ENCODE measurements at places on chromosomes 4 and X. TPM values are rescaled to one million over a fixed set of nuclear protein-coding genes. Genes with fewer than 3 reads are reported as not detected.

DNA sequence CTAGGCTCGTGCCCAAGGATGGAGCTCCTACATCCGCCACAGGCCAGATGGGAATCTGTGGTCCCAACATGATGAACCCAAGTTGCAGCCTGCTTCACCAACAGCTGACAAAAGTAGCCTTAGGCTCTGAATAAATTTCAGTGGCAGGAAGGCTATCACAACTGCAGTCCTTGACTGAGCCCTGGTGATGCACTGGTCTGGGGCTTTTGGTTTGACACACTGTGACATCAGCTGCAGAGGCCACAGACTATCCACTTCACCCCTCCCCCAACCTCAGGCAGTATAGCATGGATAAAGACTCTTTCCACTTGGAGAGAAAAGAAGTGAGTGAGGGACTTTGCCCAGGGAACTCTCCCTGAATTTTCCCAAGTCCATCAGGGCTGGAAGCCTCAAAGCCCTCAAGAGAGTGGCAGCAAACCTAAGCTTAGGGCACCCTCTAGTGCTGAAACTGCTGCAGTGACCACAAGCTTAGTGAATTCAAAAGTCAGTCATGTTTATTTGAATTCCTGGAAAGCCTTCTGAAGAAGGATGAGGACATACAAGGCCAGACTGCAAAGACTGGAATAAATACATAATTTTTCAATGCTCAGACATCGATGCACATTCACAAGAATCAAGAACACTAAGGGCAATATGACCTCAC is 135.0 kb upstream of the TENT5D start:
- no peak for DNase-seq
- no peaks in the 10 kb centered on the region for H3K4me1 ChIP-seq
- H3K4me3 ChIP-seq = no peak overlapping the region
- no peaks in the 10 kb centered on the region for H3K36me3 ChIP-seq
- no peaks in the 10 kb centered on the region for H3K27me3 ChIP-seq
- H3K27ac ChIP-seq = no peak overlapping the region

- H3K4me3 ChIP-seq = no peak overlapping the region
- H3K36me3 ChIP-seq = no peaks in the 10 kb centered on the region
- H3K27ac ChIP-seq = no peak overlapping the region
- H3K27me3 ChIP-seq = no peaks in the 10 kb centered on the region
These were observed 108.0 kb upstream of the TLL1 start for GRCh38 chr4:165765053-165765452.

- no peaks in the 10 kb centered on the region for H3K27me3 ChIP-seq
- no peak for DNase-seq
- H3K27ac ChIP-seq = no peak overlapping the region
- H3K4me3 ChIP-seq = no peak overlapping the region
These were observed 25.3 kb upstream of the CT45A1 start for GRCh38 chrX:135688137-135688536.

DNA sequence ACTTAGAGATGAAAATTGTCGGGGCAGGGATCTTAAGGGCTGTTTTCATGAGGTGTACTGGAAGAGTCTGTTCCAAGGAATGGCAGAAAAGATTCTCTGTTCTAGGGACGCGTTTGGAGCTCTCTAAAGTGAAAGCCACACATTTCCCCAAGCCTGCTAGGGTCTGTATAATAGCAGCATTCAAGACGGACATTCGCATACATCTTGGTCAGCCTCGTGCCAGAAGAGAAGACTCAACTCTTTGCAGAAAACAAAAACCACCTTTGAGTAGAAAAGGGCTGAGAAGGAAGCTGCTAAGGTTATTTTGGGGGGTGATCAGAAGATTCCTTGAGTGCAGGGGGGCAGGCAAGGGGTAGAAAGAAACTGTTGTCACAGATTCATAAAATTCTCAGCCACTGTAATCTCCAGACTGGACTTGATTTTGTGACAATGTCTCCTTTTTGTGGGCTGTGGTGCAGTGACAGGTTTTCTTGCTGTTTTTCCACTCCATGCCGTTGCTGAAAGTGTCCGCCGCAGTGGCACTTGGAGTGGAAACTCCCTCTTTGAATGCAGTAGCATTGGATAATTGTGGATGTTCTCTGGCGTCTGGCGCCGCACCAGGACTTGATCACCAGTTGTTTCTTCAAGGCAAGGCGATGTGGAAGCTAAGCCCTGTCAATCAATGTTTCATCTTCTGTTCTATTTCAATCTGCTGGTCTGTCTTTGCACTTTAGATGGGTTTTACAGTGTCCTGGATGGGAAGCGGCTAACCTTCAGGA is 2.9 kb downstream of the GYG2 start:
- no peak overlapping the region for H3K4me3 ChIP-seq
- H3K27me3 ChIP-seq = no peaks in the 10 kb centered on the region
- no peak for DNase-seq
- peaks cover 18% of the 10 kb centered on the region for H3K4me1 ChIP-seq
- no peaks in the 10 kb centered on the region for H3K36me3 ChIP-seq
- no peak overlapping the region for H3K27ac ChIP-seq

DNA sequence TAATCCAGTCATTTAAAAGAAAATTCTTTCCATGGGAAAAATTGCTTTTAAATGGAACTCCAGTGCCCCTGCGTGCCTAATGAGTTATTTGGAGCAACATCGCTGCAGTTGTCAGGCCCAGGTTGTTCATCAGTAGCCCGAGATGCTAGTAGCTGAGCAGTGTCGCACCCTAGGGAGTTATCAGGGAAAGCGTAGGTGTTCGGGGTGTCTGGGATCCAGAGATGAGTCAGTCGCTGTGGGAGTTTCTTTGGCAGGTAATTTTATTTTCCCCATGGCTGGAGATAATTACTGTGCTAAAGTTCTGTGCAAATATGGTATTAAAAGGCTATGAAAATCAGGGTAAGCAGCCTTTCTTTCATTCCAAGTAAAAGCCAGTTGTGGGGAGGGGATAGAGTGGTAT is 49.4 kb downstream of the ANXA3 start:
- H3K4me1 ChIP-seq = no peaks in the 10 kb centered on the region
- H3K36me3 ChIP-seq = no peaks in the 10 kb centered on the region
- H3K27me3 ChIP-seq = no peaks in the 10 kb centered on the region
- DNase-seq = no peak
- no peak overlapping the region for H3K27ac ChIP-seq

DNA sequence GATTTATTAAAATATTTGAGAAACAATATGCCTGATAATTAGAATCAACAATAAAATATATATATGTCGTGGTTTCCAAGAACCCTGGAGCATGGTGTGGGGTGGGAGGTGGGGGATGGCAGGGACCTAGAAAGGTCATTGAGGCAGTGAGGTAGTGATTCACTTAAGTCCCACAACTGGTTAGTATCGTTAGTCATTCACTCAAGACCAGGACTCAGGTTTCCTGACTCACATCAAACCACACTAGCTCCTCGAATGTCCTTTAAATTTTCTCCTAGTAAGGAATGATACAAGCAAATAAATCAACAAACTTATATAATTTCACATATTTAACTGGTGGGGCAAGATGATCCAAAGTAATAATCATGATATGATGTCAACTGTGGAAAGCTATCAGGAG is 158.8 kb upstream of the AADAT start:
- no peak for DNase-seq
- H3K27ac ChIP-seq = no peak overlapping the region
- H3K4me3 ChIP-seq = no peak overlapping the region
- no peaks in the 10 kb centered on the region for H3K27me3 ChIP-seq

The FAM47A gene
- not detected for total RNA-seq

- H3K36me3 ChIP-seq = no peaks in the 10 kb centered on the region
- H3K4me1 ChIP-seq = peaks cover 7% of the 10 kb centered on the region
- no peaks in the 10 kb centered on the region for H3K27me3 ChIP-seq
These were observed 968 bp downstream of the GPRIN3 start for GRCh38 chr4:89306486-89307177.

The FRMPD3 gene
- 0.06 TPM for total RNA-seq

The CENPVL3 gene
- not detected for total RNA-seq

GRCh38 chr4:109298279-109299010 is 4.0 kb downstream of the COL25A1 start:
- DNase-seq = no peak
- no peak overlapping the region for H3K4me3 ChIP-seq
- no peaks in the 10 kb centered on the region for H3K36me3 ChIP-seq
- H3K4me1 ChIP-seq = peaks cover 21% of the 10 kb centered on the region
- no peaks in the 10 kb centered on the region for H3K27me3 ChIP-seq

GRCh38 chr4:6332042-6332668 is 62.5 kb downstream of the WFS1 start:
- H3K27ac ChIP-seq = no peak overlapping the region
- DNase-seq = no peak
- peaks cover 4% of the 10 kb centered on the region for H3K4me1 ChIP-seq
- no peaks in the 10 kb centered on the region for H3K36me3 ChIP-seq

The SASH3 gene
- total RNA-seq = 4.2 TPM

- no peaks in the 10 kb centered on the region for H3K27me3 ChIP-seq
- no peak overlapping the region for H3K4me3 ChIP-seq
- H3K4me1 ChIP-seq = no peaks in the 10 kb centered on the region
- DNase-seq = no peak
- H3K27ac ChIP-seq = no peak overlapping the region
These were observed 7.3 kb upstream of the SEL1L3 start for GRCh38 chr4:25870081-25870480.

DNA sequence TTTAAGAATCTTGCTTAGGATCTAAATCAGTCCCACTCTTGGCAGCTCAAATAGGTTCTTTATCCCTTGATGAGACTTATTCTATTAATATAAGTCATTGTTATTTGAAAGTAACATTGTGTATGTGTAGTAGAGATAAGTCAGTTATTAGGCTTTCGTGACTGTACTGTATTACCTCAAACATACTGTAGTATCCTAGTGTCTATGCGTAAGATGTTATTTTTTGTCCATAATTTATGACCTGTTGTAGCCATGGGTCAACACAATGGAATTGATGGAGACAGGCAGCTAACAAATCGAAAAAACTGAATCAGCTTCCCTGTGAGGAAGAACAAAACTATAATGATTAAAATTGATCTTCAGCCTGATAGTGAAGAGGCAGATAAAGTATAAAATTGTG is 41.8 kb downstream of the CLCN3 start:
- no peaks in the 10 kb centered on the region for H3K27me3 ChIP-seq
- H3K36me3 ChIP-seq = no peaks in the 10 kb centered on the region
- DNase-seq = no peak

GRCh38 chr4:96097040-96097607 is 257.2 kb downstream of the PDHA2 start:
- no peak overlapping the region for H3K4me3 ChIP-seq
- no peak for DNase-seq
- H3K27ac ChIP-seq = no peak overlapping the region
- no peaks in the 10 kb centered on the region for H3K36me3 ChIP-seq
- H3K4me1 ChIP-seq = no peaks in the 10 kb centered on the region

GRCh38 chr4:2295500-2295899 is 33.6 kb upstream of the MXD4 start:
- no peak for DNase-seq
- no peaks in the 10 kb centered on the region for H3K27me3 ChIP-seq
- peaks cover 15% of the 10 kb centered on the region for H3K4me1 ChIP-seq

DNA sequence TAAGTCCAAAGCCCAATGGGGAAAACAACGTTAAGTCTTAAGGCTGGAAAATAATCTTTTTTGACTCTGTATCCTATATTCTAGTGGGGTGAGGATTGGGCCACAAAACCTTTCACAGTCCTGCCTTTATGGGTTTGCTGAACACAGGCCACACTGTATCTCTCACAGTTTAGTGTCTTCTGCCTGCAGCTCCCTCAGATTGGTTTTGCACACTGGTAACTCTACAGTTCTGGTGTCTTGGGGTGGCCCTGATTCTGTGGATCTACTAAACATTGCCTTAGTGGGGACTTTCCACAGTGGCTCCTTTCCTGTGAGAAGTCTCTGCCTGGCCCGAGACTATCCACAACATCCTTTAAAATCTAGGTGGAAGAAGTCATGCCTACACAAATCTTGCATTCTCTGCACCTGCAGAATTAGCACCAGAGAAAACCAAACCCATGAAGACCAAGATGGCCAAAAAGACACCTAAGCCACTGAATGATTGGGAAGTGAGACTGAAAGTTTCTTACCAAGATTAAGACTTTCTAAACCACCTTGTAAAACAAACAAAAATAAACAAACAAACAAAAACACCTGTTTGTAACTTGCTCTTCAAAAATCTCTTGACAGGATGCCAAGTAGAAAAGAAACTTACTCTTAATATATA is 150.4 kb upstream of the PCDH10 start:
- no peak for DNase-seq
- H3K27ac ChIP-seq = no peak overlapping the region
- H3K36me3 ChIP-seq = no peaks in the 10 kb centered on the region
- H3K4me1 ChIP-seq = no peaks in the 10 kb centered on the region
- H3K4me3 ChIP-seq = no peak overlapping the region
- H3K27me3 ChIP-seq = no peaks in the 10 kb centered on the region

DNA sequence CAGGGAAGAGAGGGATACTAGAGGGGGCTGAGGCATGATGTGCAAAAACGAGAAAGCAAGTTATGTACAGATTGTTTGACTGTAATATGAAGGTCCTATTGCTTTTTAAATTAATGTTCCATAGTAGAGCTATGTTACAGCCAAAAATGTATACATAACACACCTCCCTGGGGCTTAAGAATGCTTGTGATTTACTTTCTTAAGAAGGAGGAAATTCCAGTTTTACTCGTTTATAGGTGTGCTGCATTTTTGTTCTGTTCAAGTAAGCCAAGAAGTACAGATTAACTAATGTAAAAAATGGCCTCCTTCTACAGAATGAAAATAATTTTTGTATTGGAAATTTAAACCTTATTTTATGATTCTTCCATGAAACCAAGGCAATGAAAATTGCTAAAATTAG is 614.4 kb upstream of the NR3C2 start:
- H3K4me3 ChIP-seq = no peak overlapping the region
- no peaks in the 10 kb centered on the region for H3K4me1 ChIP-seq
- H3K27ac ChIP-seq = no peak overlapping the region

- DNase-seq = no peak
- H3K27me3 ChIP-seq = no peaks in the 10 kb centered on the region
- peaks cover 10% of the 10 kb centered on the region for H3K4me1 ChIP-seq
- no peak overlapping the region for H3K4me3 ChIP-seq
These were observed 42.8 kb downstream of the BCORL1 start for GRCh38 chrX:130025256-130025655.

- DNase-seq = no peak
- H3K27ac ChIP-seq = no peak overlapping the region
- H3K4me3 ChIP-seq = no peak overlapping the region
- H3K4me1 ChIP-seq = no peaks in the 10 kb centered on the region
- no peaks in the 10 kb centered on the region for H3K27me3 ChIP-seq
These were observed 734.2 kb downstream of the RAPGEF2 start for GRCh38 chr4:159837071-159837470.
